Activated B cell treated with CpG ODN at 0.5 μM for 24 hours (primary cell): ENCODE measurements at places on chromosomes 4 and X. TPM values are rescaled to one million over a fixed set of nuclear protein-coding genes. Genes with fewer than 3 reads are reported as not detected.

Gene FANCB
- total RNA-seq: 3.9 and 4.0 TPM in 2 replicates

DNA sequence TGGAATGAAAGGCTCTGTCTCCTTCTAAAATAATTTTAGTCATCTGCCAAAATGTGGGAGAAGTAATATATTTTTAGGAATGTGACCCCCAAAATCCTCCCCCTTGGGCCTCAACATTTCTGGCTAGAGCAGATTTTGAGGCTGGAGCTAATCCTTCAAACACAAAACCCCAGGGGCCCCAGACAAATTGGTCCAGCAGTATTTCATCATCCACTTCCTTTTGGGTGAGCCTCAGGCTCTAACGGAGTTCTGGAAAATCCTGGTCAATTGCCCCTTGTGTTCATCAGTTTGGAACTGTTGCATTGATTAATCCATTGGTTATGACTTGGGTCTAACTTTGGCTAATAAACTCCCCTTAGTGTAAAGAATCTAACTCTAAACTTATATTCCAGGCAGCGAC, 67.4 kb upstream of the PCDH19 start:
- H3K27ac ChIP-seq: no peak overlapping the region
- no peak overlapping the region for H3K4me3 ChIP-seq
- H3K36me3 ChIP-seq: no peaks in the 10 kb centered on the region
- no peak for DNase-seq
- H3K4me1 ChIP-seq: no peaks in the 10 kb centered on the region

Gene TCEAL5
- not detected in 2 replicates for total RNA-seq

DNA sequence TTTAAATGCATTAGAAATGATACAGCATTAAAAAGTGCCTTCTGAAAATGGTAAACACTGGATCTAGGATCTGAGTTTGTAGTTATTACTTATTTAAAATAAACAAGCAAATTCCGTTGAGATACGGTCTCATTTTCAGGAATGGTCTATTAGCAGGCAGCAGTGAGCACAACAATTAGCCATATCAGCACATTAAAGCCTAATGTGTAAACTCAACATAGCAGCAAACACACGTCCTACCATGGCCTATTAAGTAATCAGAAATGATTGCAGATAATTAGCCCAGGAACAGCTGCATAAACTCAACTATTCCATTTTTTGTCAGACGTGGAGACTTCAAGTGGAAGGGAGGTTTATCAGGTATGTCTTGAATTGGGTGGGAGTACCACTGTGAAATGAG, 61.8 kb downstream of the NEIL3 start:
- H3K36me3 ChIP-seq: no peaks in the 10 kb centered on the region
- DNase-seq: no peak
- H3K4me3 ChIP-seq: no peak overlapping the region
- H3K27ac ChIP-seq: no peak overlapping the region

DNA sequence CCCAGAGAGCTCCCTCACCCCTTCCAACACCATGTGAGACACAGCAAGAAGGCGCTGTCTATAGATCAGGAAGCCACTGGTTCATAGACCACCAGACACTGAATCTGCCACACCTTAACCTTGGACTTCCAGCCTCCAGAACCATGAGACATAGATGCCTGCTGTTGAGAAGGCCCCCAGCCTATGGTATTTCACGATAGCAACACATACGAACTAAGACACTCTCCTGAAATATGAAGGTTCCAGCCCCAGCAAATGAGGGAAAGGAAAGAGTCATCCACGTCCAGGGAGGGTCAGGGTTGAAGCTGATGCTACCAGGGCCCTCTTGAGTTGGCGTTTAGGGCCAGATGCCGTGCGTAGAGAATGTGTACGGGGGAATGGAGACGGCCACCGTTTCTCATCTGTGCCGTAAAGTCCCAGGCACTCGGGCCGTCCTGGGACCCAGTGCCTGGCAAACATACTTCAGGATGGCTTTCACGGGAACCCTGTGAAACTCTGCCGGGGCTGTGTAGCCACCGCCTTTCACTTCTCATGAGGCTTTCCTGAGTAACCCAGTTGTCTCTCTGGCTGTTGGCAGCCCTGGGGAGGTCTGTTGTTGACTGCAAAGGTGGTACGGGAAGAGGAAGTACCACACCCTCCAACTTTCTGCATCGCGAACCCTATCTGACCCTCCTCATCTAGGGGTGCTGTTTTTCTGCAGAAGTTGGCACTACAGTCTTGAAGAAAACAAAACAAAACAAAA, 17.7 kb upstream of the P2RY8 start:
- DNase-seq: peak; percentile 38
- peaks cover 60% of the 10 kb centered on the region for H3K4me1 ChIP-seq
- no peaks in the 10 kb centered on the region for H3K27me3 ChIP-seq
- peak overlapping the region; percentile 72 for H3K4me3 ChIP-seq

Gene CORIN
- not detected in 2 replicates for total RNA-seq

DNA sequence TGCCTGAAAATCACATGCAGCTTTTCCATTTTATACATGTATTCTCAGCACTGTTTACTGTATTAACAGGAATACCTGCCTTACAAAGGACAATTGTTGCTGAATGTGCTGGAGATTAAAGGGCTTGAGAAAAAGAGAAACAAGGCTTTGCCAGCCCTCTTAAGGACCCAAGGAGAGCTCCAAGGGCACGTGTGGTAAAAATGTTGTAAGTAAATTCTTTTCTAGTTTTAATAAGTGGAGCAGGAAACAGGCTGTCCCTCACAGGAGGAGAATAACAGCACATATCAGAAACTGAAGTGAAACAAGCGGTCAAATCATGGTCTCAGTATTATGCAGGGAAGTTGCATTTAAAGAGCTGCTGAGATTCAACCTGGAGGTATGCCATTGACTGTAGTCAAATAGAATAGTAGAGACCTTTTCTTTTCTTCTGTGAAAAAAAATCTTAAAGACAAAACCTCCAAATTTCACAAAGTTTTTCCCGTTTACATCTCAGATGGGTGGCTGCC, 18.5 kb downstream of the IGFBP7 start:
- H3K27ac ChIP-seq: no peak overlapping the region
- H3K27me3 ChIP-seq: peaks cover 3% of the 10 kb centered on the region
- no peaks in the 10 kb centered on the region for H3K4me1 ChIP-seq
- DNase-seq: no peak
- H3K36me3 ChIP-seq: no peaks in the 10 kb centered on the region

GRCh38 chrX:36334572-36334971, 415.0 kb downstream of the CFAP47 start:
- H3K4me3 ChIP-seq: no peak overlapping the region
- no peaks in the 10 kb centered on the region for H3K27me3 ChIP-seq
- H3K36me3 ChIP-seq: no peaks in the 10 kb centered on the region
- no peaks in the 10 kb centered on the region for H3K4me1 ChIP-seq

DNA sequence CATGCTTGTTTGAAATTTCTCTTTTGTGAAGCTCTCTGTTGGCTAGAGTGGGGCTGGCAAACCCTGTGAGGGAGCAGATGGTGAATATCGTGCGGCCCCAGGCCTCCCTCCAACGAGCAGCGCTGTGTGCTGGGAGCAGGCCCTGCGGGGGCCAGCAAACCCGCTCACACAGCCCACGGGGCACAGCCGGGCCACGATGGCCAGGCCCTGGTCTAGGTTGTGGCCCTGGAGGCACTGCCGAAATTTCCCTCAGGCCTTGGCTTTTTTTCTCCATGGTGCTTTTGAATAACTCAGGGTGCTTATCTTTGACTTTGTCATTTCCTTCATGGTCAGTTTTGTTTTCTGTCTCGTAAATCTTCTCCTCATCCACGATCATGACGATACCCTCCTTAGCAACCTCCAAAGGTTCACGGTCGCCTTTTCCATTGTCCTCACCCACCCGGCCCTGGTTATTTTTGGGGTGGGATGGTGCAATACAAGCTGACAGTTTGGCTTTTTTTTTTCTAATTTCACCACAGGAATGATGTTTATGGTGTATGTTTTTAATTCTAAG, 20.7 kb downstream of the PCGF3 start:
- H3K4me3 ChIP-seq: no peak overlapping the region
- DNase-seq: no peak
- no peaks in the 10 kb centered on the region for H3K27me3 ChIP-seq
- peaks cover 8% of the 10 kb centered on the region for H3K4me1 ChIP-seq

DNA sequence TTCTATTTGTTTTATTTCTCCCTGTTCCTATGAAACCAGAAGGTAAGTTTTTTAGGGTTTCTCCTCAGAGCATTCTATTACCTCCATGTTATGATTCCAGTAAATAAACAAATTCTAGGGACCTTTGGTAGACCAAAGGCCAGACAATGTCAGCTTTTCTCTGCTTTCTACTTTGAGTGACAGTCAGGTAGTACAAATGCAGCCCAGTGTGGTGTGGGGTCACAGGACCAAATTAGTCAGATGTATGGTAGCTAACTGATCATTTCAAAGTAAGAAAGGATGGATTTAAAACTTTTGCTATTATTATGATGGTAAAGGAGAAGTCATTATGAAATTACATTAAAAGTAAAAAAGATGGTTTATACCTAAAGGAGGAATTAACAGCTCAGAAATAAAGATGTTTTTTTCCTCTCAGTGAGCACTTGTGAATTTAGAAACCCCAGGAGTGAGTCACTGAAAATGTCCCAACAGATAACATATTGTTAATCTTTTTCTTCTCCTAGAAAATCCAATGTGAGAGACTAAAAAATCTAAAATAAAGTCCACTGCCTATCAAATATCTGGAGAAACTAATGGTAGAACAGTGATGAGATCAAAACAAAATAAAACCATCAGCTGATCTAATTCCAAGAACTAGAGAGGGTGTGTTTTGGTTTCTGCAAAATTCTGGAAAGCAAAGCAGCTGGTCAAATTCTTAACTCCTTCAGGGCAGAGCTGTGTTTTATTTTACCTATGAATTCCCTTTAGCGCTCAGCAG, 16.6 kb upstream of the KLHL2 start:
- H3K4me1 ChIP-seq: no peaks in the 10 kb centered on the region
- no peaks in the 10 kb centered on the region for H3K36me3 ChIP-seq
- H3K27ac ChIP-seq: no peak overlapping the region
- no peak for DNase-seq
- H3K27me3 ChIP-seq: no peaks in the 10 kb centered on the region

DNA sequence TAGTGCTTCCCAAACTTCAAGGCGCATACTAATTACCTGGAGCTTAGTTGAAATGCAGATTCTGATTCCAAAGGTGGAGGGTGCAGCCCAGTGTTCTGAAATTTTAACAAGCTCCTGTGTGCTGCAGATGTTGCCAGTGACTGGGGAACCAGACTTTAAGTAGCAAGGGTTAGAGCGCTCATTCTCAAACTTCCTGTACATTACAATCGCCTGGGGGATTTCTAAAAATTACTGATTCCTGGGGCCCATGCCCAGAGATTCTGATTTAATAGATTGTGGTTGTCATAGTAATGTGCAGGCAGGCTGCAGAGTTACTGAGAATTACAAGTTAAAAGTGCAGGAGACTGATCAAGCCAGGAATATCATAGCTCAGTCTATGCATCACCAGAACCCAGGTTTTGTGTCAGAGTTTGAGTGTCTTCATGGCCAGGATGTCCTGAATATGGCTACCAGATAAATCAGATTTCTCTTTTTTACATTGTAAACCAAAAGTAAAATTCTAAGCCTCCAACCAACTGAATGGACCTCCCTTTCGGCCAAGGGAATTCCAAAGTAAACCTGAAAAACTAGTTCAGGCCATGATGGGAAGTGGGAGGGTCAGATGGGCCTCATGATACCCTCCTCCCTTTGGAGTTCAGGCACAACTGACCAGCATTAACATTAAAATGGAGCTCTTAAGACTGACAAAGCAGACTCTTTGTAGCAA, 121.6 kb downstream of the ATXN3L start:
- H3K27me3 ChIP-seq: no peaks in the 10 kb centered on the region

Gene FSTL5
- not detected in 2 replicates for total RNA-seq

DNA sequence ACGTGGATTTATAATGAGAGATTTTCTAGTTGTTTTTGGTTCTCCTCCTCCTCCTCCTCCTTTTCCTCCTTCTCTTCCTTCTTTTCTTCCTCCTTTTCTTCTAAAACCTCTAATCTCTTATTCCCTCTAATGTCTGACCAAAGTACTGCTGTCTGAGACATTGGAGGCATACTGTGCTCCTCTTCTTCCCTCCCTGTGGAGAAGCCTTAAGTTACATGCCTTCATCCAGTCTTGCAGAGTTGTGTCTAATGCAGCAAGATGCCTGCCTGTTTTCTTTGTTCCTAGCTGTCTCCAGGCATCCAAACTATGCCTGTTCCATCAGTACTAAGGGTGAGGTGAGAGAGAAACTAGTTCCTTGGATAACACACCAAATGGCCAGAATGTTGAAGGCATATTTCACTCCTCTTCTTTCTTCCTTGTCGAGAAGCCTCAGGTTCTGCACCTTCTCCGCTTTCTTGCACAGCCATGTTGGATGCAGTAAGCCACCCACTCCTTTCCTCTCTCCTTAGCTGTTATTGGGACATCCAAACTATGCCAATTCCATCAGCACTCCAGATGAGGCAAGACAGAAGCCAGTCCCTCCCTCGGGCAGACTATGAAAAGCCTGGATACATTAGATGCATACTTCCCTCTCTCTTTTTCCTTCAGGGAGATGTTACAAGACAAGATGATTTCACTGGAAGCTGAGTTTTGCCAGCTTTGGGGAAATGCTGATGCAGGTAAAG, 285.7 kb upstream of the TRAM1L1 start:
- H3K4me3 ChIP-seq: no peak overlapping the region
- no peaks in the 10 kb centered on the region for H3K36me3 ChIP-seq
- no peaks in the 10 kb centered on the region for H3K4me1 ChIP-seq
- no peaks in the 10 kb centered on the region for H3K27me3 ChIP-seq
- no peak for DNase-seq

GRCh38 chrX:15435836-15436619, 51.8 kb upstream of the VEGFD start:
- no peaks in the 10 kb centered on the region for H3K36me3 ChIP-seq
- H3K27me3 ChIP-seq: peaks cover 2% of the 10 kb centered on the region
- H3K4me1 ChIP-seq: no peaks in the 10 kb centered on the region
- DNase-seq: no peak

DNA sequence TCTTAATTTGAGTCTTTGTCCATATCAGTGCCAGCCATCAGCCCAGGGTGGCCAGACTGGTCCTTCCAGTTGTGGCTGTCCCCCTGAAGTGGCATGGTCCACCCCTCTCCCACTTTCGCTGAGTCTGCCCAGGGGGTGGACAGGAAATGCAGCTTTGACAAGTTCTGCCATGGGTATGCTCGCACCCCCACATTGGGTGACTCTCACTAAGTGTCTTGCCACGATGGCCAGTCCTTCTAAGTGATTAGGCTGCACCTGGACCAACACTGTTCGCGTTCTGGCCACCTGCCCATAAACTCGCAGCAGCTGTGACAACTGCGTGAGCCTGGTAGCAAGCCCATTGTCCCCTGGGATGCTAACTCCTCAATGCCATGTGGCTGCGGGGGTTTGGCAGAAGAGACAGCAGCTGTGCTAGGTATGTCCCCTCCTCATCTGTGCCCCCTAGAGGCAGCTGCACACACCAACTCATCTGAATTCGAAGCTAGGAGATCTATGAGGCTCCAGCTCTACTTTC, 10.0 kb upstream of the LNX1 start:
- peaks cover 13% of the 10 kb centered on the region for H3K27me3 ChIP-seq
- no peak for DNase-seq
- H3K27ac ChIP-seq: no peak overlapping the region
- no peaks in the 10 kb centered on the region for H3K36me3 ChIP-seq

Gene TMPRSS11D
- not detected in 2 replicates for total RNA-seq

Gene HTN1
- total RNA-seq: not detected in 2 replicates
